ENCODE measurements at places on chromosomes 4 and X.

GRCh38 chr4:174591243-174592021, 69.1 kb upstream of the HPGD start:
- no peak for DNase-seq

DNA sequence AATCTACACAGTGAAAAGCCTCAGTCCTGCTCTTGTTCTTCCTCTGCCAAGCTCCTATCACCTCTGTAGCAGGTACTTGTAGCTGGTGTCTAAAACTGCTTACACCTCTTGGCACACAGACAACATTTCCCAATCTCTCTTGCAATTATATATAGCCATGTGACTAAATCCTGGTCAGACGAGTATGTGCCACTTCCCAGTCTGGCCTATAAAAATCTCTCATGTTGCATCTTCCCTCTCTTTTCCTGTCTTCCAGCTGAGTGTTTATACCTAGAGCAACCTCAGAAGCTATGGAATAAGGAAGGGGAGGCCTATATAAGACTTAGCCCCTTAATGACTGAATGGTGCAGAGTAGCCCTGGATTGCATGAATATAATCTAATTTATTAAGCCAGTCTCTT, 105.8 kb downstream of the RNF150 start:
- peak; percentile 53 for DNase-seq

DNA sequence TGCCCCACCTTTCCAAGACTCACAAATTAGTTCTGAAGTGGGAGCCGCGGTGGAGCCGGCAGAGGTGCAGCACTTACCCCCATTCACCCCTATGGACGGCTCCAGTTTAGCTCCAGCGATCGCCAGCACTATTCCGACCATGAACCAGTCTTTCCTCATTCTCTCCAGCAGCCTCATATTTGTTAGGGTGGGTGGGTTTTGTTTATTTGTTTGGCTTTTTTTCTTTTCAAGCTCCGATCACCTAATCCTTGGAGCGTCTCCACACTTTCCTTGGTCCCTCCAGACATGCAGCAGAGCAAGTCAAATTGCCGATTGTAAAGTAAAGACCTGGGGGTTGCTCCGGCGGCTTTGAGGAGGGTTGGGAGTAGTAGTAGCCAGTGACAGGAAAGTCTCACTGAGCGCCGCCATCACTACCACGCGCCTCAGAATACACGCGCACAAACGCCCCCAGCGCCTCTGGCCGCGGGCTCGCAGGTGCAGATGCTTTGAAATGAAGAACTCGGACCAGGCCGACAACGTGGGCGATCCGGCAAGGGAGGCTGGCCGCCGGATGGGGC, at the start of gene SLC10A7:
Gene SLC10A7, minus strand, starts transcription at position 400 of the 557 bp plus-strand sequence. Its CDS starts 223 bp downstream, at position 177.
- peak; percentile 65 for DNase-seq

- no peak for DNase-seq
These were observed 197.0 kb upstream of the SLC7A11 start for GRCh38 chr4:138439143-138439581.

- no peak for DNase-seq
These were observed 156.3 kb downstream of the SLC7A11 start for GRCh38 chr4:138085736-138086305.

- no peak for DNase-seq
These were observed 17.3 kb downstream of the TEC start for GRCh38 chr4:48252313-48252712.

DNA sequence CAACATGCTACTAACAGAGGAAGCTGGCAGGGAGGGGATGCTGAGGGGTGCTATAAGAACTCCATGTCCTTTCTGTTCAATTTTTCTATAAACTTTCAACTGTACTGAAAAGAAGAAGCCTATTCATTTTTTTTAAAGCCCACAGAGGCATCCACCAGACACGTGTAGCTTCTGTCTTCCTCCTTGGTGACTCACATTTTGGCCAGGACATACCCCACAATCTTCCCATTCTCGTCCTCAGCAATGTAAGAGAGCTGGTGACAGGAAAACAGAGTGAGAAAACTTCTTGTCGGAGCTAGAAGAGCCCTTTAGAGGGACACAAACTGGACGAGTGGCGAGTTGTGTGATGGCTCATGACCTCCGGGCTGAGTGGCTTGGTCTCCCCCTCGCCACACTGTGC, 1.1 kb downstream of the NAA10 start:
- no peak for DNase-seq

- DNase-seq, result no peak
These were observed 1393.9 kb downstream of the ARAP2 start for GRCh38 chr4:34850421-34850820.

DNA sequence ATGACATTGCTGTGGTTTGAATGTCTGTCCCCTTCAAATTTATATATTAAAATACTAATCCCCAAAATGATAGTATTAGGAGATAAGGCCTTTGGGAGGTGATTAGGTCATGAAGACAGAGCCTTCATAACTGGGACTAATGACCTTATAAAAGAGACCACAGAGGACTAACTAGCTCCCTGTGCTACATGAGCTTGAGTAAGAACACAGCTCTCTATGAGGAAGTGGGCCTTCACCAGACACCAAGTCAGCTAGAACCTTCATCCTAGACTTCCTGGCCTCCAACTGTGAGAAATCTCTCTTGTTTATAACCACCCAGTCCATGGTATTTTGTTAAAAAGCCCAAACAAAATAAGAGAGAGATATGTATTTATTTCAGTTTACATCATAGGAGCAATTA, 242.2 kb upstream of the CTSO start:
- DNase-seq, result no peak

DNA sequence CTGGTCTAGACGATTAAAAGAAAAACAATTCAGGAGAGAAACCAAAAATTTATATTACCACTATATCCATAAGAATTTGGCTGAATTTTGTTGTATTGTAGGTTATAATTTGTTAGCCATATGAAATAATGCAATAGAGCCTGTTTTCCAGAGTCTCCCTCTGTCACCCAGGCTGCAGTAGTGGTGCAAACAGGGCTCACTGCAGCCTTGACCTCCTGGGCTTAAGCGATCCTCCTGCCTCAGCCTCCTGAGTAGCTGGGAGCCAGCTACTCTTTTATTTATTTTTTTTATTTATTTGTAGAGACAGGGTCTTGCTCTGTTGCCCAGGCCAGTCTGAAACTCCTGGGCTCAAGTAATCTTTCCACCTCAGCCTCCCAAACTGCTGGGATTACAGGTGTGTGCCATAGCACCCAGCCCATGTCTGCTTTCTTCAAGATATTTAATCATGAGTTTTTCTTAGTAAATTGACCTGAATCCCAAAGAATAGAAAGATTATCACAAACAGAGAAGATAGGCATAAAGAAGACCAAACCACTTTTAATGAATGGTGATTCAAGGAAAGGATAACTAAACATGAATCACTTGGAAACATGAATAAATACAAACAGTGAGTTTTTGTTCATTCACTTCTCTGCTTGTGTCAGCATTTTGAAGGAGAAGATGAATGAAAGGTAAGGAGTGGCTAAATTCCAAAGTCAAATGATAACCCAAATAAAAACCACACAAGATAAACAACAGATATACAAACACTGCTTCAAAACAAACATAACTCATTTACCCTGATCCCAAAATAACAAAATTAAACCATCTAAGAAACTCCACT, 82.1 kb downstream of the PPP3CA start:
- no peak for DNase-seq

- peak; percentile 41 for DNase-seq
These were observed 183.7 kb downstream of the FBXW7 start for GRCh38 chr4:152352215-152352614.

GRCh38 chr4:104870495-104871233, 276.0 kb upstream of the TET2 start:
- DNase-seq, result no peak

DNA sequence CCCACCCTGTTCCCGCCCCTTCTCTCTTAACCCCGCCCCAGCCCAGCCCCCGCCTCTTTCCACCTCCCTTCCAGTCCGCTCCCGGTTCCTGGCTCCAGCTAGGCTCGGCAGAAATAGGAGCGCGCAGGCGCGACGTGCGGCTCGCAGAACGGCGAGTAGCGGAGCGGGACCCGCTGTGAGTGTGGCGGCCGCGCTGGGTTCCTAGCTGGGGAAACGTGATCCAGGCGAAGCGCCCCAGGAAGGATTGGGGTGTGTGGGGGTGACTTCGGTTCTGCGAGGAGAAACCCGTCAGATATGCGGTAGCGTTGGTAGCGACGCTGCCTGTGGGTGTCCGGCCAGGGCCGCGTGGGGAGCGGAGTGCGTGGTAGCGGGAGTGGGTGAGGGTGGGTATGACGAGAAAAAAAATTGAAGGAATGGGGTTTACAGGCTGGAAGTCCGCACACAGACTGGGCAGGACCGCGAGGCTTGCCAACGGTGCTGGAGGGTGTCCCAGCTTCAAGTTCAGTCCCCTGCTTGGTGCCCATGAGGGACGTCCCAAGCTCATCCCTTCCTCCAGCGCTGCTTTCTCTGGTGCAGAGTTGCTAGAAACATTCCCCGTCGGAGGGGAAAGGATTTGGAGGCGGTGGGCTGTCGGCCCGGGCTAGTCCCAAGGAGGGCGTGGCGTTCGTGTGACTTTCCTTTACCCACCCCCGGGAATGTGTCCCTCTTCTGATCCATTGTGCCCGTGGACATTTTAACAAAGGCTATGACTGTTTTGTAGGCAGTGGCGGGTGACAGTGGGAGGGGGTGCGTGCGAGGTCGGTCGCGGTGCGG, at the start of gene PRRG1:
Gene PRRG1, plus strand, starts transcription at position 144 of the 813 bp plus-strand sequence. CDS start 56,886 bp downstream, outside the sequence.
- peak; percentile 5 for DNase-seq

- DNase-seq, result no peak
These were observed 16.3 kb upstream of the DRD5 start for GRCh38 chr4:9765091-9765490.

DNA sequence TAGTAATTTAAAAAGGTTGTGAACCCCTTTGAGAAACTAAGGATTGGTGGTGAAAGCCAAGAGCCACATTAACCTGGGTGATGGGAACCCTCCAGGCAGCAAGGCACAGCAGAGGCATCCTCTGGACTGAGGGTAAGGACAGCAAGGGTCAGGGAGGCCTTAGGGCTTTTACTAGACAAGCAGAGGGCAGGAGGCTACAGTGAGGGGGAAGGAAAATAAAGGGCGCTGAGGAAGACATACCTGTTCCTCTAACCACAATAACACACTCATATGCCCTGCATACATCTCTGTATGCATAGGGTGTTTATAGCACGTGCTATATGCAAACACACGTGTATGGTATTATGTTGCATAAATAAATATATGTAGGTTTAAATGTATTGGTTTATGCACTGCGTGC, 18.7 kb downstream of the GPM6B start:
- no peak for DNase-seq

DNA sequence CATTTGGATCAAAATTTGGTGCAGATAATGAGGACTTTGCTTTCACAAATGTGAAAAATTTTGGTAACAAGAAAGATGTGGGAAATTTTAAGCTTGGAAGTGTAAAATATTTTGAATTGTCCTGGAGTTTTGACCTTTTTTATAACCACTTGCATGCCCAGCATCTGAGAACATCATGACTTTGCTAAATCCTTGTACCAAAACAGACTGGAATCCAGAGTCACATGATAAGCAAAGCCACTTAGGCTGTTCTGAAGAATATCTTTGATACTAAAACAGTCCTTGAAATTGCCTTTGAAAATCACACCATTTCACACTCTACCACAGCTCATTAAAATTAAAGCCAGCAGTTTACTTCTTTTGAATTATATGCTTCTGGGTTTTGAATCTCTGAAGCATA, 2.5 kb upstream of the PPM1K start:
- DNase-seq, result no peak

- DNase-seq, result no peak
These were observed 829.9 kb downstream of the FAT4 start for GRCh38 chr4:126144543-126145237.

GRCh38 chr4:27934871-27935270, 1074.2 kb downstream of the STIM2 start:
- DNase-seq, result no peak

DNA sequence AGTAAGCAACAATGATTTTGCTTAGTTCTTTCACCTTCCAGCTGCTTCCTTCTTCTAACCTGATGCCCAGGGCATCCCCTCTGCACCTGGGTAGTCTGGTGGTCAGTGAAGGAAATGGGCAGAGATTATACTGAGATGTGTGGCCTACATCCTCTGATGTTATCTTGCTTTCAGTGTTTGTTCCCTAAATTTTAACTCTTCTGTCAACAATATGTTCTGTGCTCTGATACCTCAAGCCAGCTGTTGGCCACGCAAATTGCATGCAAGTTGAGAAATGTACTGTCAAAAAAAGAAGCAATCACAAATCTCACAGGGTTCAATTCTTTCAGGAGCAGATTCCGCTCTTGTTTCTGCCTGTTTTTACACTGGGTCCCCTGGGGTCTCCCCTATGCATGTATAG, 73.8 kb downstream of the FBXW7 start:
- DNase-seq, result no peak

DNA sequence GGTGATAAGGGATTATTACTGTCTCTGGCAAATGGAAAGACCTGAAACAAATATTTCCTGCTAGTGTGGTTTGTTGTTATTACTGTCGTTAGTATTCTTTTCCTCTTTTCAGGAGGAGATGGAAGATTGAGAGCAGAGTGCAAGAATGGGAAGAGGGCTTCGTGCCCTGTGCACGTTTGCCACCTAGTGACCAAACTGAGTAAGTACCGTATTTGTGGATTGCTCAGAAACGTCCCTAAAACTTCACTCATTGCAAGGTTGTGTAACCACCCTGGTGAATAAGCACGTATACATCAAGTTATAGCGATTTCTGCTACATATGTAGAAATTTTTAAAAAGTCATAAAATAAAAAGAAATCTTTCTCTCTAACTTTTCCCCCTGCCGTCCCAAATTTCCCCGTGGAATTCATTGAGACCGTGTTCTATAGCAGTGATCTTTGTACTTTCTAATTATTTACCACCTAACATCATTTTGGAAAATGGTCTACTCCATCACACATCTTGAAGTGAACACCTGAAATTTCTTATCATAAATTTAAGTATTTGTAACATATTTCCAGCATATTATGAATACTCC, 24.3 kb downstream of the LINC00632 start:
- DNase-seq, result peak; percentile 4

DNA sequence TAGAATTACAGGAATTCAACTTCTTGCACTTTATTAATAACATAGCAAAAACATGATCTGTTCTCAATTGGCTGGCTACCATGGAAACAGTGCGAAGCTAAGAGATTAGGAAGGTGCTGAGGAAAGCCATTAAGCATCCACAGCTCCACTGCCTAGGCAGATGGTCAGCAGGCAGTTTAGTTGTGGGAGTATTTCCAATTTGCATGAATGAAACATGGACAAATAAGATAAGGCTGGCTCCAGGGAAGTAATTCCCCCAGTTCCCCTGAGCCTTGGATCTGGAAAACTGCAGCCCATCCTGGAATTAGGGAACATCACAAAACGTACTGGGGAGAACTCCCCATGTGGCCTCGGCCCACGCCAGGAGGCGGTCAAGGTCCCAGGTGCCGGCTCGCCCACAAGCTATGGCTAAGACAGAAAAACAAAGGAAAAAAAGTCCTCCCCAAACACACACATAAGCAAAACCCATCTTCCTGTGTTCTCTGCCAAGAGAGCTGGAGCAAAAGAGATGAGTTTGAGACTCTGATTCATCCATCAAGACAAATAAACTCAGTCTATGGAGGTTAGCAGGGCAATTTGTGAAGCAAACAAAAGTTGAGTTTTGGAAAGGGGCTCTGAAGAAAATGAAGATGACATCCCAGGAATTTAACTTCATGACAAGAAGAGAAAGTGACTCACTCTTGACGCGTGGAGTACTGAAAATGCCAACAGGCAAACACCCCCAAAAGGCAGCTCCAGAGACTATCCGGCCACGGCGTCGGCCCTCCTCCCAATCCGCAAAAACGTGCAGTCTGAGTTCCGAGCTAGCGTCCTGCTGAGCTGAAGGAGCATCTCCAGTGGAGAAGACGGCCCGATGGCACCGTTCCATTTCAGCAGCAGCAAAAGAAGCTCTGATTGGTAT, 45.1 kb downstream of the IGFBP7 start:
- DNase-seq, result no peak

GRCh38 chrX:12972243-12972642, 2.7 kb upstream of the TMSB4X start:
- no peak for DNase-seq

GRCh38 chr4:52037689-52038102, 403 bp downstream of the SGCB start:
- peak; percentile 58 for DNase-seq
